Germinal center (tissue), 1 donor: ENCODE measurements at places on chromosomes 13 and 19.
A peak's percentile ranks its signal among the peaks of the same experiment; 100 is the strongest.

DNA sequence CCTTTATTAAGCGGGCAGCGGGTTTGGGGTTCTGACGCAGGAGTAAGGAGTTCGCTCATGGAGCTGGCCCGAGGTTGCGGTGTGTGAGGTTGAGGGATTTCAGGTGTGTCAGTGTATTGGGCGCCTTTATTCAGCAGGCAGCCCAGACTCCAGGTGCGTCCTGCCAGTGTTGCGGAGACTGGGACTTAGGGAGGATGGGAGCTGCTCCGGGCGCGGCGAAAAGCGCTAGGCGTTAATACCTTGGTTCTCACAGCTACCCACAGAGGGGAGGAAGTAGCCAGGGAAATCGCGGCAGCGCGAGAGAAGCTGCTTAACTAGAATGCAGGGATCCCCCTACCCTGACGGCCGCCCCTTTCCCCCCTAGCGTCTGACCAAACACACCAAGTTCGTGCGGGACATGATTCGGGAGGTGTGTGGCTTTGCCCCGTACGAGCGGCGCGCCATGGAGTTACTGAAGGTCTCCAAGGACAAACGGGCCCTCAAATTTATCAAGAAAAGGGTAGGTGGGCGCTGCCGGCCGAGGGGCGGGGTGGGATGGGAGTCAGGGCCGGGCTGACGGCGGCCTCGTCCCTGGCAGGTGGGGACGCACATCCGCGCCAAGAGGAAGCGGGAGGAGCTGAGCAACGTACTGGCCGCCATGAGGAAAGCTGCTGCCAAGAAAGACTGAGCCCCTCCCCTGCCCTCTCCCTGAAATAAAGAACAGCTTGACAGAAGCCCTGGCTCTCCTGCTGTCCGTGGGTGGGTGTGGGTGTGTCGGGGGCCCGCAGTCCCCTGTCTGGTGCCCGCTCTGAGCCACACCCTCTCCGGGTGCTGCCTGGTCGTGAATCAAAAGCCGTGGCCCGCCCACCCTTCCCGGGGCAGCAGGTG is 1.1 kb downstream of the RPL36 start:
- DNase-seq = peak; percentile 37

GRCh38 chr13:45416516-45417128 is 1.6 kb downstream of the SLC25A30 start:
- DNase-seq = no peak

DNA sequence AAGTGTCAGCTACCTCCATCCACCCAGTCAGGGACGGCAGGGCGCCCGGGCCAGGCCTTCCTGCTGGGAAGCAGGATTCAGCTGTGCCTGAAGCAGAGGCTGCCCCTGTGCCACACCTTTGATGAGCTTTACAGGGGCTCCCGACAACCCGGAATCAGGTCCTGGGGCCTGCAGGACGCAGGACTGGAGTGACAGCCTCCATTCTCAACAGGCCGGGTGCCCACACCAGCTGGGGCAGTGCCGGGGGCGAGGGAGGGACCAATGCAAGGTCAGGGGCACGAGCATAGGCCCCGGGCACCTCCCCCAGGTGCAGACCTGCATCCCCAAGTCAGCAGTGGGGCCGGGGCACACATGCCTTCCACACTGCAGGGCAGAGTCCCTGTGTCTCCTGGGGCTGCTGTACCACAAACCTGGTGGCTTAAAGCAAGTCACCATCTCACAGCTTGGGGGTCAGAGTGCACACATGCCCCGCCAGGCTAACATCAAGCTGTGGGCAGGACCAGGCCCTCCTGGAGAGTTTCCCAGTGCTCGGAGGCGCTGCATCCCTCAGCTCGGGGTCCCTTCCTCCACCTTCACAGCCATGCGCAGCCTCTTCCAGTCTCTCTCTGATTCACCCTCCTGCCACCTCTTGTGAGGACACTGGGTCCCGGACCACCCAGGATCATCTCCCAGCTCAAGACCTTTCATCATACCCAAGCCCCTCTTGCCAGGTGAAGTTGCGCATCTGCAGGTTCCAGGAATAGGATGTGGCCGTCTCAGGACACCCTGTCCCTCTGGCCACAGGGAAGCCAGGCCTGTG is 13.4 kb downstream of the UBXN6 start:
- no peak for DNase-seq

DNA sequence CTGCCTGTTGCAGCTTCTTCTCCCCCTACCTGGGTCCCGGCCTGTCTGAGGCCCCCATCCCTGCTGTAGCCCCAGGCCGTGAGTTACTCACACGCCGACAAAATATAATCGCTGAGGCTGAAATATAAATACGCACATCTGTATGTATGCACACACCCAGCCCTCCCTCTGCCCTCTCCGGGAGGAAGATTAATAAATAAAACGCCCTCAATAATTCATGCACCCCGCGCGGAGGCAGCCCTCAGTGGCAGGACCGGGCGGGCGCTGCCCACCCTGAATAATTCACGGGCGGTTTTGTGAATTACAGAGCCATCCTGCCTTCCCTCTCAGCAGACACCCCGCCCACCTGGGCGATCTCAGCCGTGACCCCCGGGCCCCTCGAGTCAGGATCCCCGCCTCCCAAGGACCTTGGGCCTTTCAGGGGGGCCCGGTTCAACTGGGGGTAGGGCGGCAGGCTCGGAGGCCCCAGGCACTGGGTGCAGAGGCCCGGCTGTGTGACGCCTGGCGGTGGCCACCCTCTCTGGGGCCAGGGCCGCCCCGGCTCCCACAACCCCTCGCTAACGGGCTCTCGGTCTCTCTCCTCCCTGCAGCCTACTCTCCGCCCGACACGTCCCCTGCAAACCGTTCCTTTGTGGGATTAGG is 24.2 kb downstream of the SMIM24 start:
- DNase-seq = no peak

DNA sequence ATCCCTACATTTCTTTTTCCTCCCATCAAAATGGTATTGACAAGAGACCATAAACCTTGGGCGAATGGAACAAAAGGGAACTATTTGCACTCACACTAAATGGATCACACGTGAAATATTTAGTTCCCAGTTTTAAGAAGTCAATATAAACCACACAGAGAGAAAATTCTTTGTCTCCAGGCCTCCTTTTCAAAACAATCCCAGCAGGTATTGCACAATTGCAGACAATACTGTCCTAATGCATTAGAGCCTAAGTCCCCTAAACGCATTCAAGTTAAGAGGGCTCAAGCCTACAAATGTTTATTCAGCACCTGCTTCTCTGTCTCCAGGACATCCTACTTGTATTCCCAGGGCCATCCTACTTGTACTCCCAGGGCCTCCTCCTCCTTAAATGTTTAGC is 1.3 kb upstream of the B3GLCT start:
- no peak for DNase-seq

GRCh38 chr19:58556622-58557220 is 1.7 kb downstream of the UBE2M start:
- no peak for DNase-seq

GRCh38 chr13:112907871-112908331 is 61.1 kb upstream of the MCF2L start:
- DNase-seq = no peak

DNA sequence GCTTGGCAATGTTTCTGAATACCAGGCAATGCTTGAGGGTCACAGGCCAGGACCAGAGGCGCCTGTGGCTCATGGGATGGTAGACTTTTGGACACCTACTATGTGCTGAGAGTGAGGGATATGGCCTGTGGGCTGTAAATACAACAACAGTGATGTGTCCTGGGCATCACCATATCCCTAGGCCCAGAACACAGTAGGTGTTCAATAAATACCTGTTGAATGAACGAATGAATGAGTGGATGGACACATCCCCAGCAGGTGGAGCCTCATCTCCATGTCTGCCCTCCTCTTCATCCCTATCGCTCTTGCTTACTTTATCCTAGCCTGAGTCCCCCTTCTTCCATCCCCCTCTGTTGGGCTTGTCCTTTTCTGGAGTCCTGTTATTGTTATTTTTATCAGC is 16.5 kb upstream of the NANOS2 start:
- DNase-seq = no peak
